ENCODE measurements at places on chromosomes 13 and 19.

DNA sequence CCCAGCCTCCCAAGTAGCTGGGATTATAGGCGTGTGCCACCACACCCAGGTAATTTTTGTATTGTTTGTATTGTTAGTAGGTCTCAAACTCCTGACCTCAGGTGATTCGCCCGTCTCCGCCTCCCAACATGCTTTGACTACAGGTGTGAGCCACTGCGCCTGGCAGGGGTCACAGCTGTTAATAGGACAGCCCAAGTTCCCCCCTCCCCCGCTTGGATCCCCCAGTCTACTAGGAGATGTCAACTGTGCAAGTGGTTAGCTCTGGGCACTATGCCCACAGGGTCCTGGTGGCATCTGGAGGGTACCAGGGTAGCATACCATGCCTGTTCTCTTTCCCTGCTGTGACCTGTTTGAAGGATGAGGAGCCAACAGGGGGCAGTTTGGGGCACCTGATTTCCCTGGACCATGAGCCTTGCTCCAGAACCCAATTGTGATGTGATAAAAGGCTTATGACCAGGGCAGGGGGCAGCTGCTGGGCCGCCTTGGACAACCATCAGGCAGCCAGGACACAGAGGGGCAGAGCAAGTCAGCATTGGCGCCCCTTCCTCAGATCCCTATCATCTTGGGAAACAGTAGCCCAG is at the start of gene TSPAN16:
TSS of gene TSPAN16 (plus strand) at position 496 of the 581 bp plus-strand sequence. CDS start 138 bp downstream, outside the sequence.
- DNase-seq = no peak

GRCh38 chr13:106507560-106508274 is 27.7 kb downstream of the EFNB2 start:
- DNase-seq = no peak

DNA sequence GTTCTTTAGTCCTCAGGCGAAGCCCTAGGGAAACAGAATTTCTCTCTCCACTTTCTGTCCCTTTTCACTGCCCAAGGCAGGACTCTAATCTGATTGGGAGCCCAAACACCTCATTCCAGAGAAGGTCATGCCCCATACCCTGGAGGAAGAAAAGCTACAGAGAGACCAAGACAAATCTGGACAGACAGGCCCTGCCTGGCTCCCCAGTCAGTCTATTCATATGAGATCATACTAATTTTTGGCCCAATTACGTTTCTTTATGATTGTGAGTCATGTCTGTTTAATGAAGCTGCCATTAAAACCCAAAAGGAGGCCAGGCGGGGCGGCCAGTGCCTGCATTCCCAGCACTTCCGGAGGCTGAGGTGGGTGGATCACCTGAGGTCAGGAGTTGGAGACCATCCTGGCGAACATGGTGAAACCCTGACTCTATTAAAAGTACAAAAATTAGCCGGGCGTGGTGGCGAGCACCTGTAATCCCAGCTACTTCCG is 3.3 kb upstream of the AP3D1 start:
- DNase-seq = no peak

DNA sequence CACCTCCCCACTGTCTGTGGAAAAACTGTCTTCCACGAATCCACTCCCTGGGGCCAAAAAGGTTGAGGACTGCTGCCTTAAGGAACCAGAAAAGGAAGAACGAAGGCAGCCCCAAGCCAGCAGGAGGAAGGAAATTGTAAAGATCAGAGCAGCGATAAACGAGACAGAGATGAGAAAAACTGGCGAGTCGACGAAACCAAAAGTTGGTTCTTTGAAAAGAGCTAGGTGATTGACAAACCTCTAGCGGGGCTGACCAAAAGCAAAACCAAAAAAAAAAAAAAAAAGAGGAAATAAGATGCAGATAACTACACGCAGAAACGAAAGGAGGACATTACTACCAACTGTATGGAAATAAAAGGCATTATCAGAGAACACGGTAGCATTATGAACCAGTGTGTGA is 76.9 kb downstream of the GADD45B start:
- DNase-seq = peak; percentile 27

- DNase-seq = no peak
Observed at GRCh38 chr13:51747438-51748434, 56.2 kb downstream of the DHRS12 start.

DNA sequence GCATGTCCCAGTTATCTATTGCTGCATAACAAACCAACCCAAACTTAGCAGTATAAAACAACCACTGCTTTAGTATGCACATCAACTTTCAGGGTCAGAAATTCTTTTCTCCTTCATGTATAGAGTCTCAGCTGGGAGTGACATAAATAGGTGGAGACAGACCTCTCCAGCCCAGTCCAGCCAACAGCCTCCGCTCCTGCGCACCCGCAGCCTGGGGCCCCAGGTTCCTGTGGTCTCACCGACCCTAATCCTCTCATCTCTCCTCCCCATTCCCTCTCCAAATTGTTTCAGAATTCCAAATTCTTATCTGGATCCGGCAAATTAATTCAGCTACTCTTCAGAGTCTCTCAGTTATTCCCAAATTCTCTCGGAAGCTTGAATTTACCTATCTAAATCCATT is 522 bp upstream of the ATP12A start:
- DNase-seq = no peak
